ENCODE measurements at places on chromosomes 2 and 18.

DNA sequence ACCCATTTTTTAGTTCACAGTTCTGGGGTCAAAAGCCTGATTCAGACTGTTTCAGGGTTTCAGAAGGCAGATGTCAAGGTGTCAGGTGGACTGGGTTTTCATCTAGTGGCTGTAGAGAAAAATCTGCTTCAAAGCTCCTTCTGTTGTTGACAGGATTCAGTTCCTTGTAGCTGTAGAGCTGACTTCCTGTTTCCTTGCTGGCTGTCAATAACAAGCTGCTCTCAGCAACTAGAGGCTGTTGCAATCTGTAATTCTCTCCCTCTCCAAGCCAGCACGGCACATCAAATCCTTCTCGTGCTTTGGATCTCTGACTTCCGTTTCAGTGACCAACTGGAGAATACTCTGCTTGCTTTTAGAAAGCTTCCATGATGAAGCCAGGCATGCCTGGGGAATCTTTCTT is 179.4 kb downstream of the DOK6 start:
- DNase-seq, result no peak

- no peak for DNase-seq
Measured at GRCh38 chr2:23632386-23632785, 247.4 kb downstream of the KLHL29 start.

- no peak for DNase-seq
Measured at GRCh38 chr18:38174594-38174993, 609.0 kb upstream of the CELF4 start.

DNA sequence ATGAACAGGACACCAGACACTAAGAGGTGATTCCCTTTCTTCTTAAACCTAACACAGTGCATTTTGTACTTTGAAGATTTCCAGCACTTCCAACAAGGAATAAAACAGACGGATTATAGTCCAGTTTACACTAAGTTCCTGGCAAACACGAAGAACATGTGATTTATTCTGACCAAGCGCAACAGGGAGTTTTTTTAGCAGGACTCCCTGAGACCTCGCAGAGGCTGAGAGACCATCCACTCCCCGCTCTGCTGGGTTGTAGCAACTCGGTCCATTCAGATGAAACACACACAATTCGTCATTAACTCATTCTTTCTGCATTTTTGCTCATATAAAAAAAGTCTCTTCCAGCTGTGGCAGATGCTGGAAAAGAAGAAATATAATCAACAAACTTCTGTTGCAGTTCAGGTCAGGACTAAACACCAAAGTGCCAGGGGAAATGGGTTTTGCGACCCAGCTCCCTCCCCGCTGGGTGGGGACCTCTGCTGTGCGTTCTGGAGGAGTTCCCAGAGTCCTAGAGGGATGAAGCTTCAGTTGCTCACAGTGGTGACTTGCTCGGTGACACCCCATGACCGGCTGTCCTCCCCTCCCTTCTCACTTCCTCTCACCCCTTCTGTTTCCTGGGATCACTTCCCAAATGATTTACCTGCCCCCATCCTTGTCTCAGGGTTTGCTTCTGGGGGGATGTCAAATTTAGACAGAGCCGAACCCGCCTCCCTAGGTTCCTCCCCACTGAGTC is 52.5 kb downstream of the KCNF1 start:
- no peak for DNase-seq

DNA sequence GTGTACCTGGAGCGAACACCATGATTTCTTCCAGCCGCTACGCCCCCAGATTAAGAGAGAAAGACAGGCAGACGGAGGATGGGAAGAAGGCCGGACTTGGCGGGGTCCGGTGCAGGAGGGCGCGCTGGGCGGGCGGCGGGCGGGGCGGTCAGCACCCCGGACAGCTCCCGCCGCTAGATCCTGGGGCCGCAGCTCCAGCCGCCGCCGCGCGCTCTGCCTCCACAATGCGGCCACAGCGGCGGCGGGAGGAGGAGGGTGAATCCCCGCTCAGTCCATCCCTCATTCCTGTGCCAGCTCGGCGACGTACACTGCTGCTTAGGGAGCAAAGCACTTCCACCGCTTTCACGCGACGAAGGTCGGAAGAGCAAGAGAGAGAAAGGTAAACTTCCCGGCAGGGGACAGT is at the start of gene AKAIN1:
Gene AKAIN1 (minus strand): TSS at position 226 of the 403 bp plus-strand sequence. CDS start 204 bp downstream, at position 22.
- peak; percentile 47 for DNase-seq

GRCh38 chr2:174753038-174753633 is 11.1 kb downstream of the CHRNA1 start:
- DNase-seq, result no peak

GRCh38 chr18:74069178-74070050 is 78.2 kb downstream of the FBXO15 start:
- DNase-seq, result no peak

DNA sequence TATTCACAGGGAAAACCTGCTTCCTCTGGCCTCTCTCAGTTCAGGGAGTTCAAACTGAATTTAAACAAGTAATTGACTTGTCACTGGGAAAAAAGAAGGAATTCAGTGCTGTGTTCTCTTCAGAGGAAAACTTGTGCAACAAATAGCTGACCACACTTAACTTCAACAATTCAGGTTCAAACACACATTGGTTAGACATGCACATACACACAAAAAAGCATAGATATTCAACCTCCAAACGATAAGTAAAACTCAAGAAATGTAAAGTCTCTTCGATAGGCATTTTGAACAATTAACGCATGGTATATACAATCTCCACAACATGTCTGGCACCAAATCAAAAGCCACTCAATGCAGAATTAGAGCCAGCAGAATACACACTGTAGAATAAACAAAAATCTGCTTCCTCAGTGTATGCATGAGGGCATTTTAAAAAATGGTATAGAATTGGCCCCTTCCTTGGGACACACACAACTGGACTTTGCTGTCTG is 269.0 kb downstream of the TCF4 start:
- no peak for DNase-seq

- DNase-seq, result no peak
Measured at GRCh38 chr2:148594216-148594615, 50.3 kb upstream of the EPC2 start.

GRCh38 chr2:230327418-230328154 is 593 bp downstream of the SP140L start:
- DNase-seq, result peak; percentile 55

GRCh38 chr2:29245742-29246382 is 130.6 kb downstream of the CLIP4 start:
- peak; percentile 41 for DNase-seq

GRCh38 chr2:180647221-180647620 is 333.2 kb upstream of the UBE2E3 start:
- no peak for DNase-seq

DNA sequence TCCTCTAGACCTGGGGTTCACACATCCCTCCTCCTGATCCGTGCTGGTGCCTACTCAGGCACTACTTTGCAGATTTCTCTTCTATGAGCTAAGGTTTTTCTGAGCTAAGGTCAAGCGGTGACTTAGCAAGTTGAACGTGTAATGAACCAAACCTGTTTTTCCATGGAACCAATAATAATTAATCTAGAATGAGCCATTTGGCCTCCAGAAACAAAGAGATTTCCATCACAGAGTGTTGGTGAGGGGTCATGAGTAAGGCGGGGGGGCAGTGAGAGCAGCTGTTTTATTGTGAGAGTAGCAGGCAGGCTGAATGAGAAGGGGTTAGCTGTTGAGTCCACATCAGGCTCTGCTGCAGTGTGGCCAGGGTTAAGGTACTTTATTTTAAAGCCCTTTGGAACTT is 112.0 kb upstream of the FOSL2 start:
- no peak for DNase-seq

DNA sequence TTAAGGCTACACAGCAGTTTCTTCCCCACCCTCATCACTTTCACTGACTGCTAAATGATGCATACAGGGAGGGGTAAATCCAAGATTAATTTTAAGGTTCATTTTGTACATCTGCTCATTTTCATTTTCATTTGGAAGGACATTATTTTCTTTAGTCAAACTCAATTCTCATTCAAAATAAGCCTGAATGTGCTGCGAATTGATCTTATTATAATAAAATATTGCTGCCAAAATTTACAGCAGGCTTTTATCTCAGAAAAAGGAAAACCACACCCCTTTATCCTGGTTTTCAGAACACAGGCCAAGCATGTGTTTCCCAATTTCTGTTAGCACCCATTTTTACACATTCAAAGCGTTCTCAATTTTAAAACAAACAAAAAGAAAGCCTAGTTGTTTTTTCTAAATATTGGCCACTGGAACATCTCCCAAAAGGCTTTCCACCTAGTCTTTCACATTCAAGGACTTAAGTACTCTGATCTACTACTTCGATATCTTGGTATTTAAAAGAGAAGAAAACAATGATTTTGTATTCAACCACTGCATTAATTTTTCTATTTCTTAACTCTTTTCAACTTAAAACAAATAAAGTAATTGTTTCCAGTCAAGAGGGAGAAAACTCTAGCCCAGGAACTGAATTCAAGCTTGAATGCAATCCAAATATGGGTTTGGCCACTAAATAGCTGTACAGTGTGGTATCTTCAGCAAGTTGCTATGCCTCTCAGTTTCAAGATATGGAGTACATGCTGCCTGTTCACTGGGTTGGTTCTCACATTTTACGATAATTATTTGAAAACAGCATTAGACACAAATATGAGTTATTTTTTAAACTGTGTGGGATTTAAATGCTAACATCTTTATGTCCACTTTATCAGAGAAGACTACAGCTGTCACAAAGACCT is 52.5 kb downstream of the CDH2 start:
- no peak for DNase-seq

GRCh38 chr2:159521272-159521671 is 95.1 kb downstream of the BAZ2B start:
- no peak for DNase-seq

DNA sequence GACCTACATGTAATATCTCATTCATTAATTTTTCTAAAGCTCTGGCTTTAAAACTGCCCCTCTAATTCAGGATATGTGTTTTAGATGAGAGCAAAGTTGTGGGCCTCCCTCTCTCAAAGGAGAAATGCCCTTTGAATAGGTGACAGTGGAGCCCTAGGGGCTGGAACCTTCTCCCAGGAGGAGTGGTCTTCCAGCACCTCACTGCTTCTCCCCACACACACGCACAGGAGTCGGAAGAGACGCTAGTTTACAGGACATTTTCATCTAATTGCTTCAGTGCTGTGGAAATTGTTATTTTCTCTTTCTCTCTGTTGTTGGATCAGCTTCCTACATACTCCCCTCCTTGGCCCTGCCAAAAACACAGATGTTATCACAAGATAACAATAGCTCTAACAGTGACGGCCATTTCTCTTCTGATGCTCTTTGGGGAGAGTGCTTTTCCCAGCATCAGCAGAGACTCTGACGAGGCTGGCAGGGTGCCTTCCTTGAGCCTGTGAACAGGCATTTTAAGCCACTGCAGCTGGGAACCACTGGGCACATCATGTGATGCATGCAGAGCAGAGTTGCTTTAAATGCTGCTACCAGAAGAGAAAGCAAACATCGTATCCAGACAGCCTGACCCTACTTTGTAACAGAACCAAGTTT is 209.4 kb upstream of the SP5 start:
- no peak for DNase-seq

- DNase-seq, result no peak
Measured at GRCh38 chr2:3396920-3397559, 17.5 kb downstream of the TRAPPC12 start.

DNA sequence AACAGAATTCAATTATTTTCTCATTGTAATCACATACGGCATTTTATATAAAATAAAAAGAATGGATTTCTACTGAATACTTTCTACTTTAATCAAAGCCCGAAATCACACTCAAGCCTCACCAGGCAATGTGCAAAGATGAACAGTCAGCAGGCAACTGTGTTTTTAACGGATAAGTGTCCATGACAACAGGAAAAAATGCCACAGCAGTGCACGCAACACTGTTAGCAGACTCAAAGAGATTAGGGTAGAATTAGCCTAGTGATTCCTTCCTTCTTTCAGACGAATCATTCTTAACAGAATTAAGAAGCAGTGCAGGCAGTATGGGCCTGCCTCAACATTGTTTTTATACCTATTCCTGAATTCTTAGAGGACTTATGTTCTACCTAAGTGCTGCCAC is 135.6 kb downstream of the CDH2 start:
- DNase-seq, result no peak

GRCh38 chr2:63662028-63662804 is 73.5 kb downstream of the MDH1 start:
- DNase-seq, result no peak

GRCh38 chr2:59959944-59960343 is 593.5 kb downstream of the BCL11A start:
- DNase-seq, result no peak

DNA sequence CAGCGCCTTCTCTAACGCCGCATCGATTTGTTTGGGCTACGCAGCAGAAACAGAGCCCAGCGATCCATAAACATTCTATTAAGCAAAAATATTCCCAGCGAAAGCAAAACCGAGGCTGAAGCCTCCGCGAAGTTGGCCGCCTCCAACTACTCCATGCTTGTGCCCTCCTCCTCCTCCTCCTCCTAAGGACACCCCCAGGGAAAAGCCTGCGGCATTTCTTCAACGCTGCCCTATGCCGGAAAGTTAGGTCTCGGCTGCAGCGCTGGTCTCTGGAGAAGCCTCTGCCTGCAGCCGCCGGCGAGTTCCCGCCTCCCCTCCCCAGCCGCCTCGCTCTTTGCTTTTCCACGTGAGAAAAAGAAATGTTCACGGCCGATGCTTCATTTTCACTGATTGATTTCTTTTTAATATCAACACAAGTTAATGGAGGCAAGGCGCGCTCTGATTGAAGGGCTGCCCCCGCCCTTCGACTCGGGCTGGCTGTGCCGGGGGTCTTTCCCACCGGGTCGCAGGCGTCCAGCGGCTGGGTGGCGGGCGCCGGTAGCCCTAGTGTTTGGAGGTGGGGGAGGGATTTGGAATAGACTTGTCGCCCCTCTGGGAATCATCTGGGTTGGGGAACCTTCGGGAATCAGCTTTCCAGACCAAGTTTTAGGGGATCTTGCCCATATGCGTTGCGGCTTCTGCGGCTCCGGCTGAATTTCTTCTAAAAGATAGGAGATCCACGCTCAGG is 3.9 kb downstream of the NRP2 start:
- DNase-seq, result no peak

GRCh38 chr2:147473075-147473474 is 371.8 kb upstream of the ACVR2A start:
- DNase-seq, result no peak

Measured in GM13976 (cell line).